ENCODE measurements at places on chromosomes 2 and 18. TPM values are rescaled to one million over a fixed set of nuclear protein-coding genes. Genes with fewer than 3 reads are reported as not detected.

The MTCL1 gene
- 87.9 TPM for total RNA-seq

The NDUFB3 gene
- total RNA-seq: 86.2 TPM

The CTAGE1 gene
- total RNA-seq: not detected

The ZNF2 gene
- 5.8 TPM for total RNA-seq

The LBX2 gene
- not detected for total RNA-seq

The AOX1 gene
- 59.6 TPM for total RNA-seq

The DQX1 gene
- not detected for total RNA-seq

The RSAD2 gene
- total RNA-seq: 12.5 TPM

The SMYD1 gene
- 8.6 TPM for total RNA-seq

The CREB1 gene
- total RNA-seq: 51.0 TPM

The NAT8 gene
- total RNA-seq: not detected

The UCN gene
- total RNA-seq: 1.6 TPM

The LONRF2 gene
- 25.8 TPM for total RNA-seq

The APOB gene
- 0.16 TPM for total RNA-seq

The NDC80 gene
- 0.41 TPM for total RNA-seq

The CDH2 gene
- total RNA-seq: 4.9 TPM

The TUBA3E gene
- not detected for total RNA-seq

The BUB1 gene
- total RNA-seq: 0.33 TPM

The AMER3 gene
- 1.4 TPM for total RNA-seq
